Right ventricle myocardium superior (tissue), 1 donor: ENCODE measurements at places on chromosomes 5 and 9.

DNA sequence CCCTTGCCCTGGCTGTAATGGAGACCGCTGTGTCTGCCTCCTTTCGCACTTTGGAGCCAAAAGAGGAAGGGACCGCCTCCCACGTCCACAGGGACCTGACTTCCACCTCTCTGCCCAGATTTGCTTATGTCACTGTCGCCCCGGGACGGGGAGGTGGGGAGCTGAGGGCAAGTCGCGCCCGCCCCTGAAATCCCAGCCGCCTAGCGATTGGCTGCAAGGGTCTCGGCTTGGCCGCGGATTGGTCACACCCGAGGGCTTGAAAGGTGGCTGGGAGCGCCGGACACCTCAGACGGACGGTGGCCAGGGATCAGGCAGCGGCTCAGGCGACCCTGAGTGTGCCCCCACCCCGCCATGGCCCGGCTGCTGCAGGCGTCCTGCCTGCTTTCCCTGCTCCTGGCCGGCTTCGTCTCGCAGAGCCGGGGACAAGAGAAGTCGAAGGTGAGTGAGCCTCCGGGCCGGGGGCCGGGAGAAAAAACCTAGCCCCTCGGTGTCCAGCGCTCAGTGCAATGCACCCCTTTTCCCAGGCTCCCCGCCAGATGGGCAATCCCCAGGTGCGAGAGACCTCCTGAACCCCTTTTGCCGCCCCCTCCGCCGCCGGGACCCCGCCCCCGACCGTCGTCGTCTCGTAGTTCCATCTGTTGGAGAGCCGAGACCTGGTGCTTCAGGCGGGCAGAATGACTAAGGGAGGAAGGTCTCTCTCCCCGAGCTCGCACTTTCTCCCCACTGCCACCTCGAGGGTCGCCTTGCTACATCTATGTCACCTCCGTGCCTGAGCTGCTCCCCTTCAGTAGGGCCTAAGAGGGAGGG, at the start of gene GPX3:
Gene GPX3 (plus strand): TSS at position 288 of the 807 bp plus-strand sequence. CDS start 64 bp downstream, at position 352.
- peak; percentile 97 for DNase-seq

DNA sequence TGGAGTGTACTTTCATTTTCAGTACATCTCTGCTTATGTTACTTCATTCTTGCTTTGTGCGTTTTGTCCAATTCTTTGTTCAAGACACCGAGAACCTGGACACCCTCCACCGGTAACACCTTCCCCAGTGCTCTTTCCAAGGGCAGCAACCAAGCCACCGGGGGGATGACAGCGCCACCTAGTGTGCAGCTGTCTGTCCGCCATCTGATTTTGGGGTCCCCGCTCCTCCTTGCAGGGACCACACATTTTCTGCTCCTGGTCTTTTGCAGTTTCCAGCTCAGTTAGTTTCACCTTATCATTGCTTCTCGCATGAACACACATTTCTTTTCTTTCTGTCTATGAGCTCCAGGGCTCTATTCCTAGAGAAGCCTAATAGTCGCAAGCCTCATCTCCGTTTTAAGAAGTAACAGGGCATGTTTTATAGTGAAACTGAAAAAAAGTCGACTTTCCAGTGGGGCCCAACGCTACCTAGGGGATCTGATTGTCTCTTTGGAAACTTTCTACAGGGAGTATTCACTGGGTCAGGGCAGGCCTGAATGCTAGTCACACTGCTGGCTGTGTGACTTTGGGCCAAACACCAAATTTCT, 152.1 kb downstream of the FSTL4 start:
- no peak for DNase-seq

- DNase-seq, result no peak
These were observed 65.0 kb downstream of the C9orf152 start for GRCh38 chr9:110142868-110143481.

DNA sequence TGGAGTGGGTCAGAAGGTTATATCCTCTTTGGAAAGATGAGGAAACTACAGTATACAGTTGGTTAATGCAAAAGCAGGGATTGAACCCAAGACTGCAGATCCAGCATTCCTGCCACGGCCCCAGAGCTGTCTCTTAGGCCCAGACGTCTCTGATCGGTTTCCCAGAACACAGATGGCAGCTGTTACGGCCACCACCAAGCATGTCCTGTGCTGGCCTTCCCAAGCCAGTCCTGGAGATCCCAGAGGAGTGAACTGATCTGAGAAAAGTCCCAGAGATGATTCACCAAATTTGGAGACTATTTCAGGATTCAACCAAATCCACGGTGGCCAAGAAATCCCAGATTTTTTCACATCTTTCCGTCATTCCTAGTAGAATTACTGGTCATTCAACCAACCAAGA, 20.1 kb downstream of the TNIP1 start:
- no peak for DNase-seq

DNA sequence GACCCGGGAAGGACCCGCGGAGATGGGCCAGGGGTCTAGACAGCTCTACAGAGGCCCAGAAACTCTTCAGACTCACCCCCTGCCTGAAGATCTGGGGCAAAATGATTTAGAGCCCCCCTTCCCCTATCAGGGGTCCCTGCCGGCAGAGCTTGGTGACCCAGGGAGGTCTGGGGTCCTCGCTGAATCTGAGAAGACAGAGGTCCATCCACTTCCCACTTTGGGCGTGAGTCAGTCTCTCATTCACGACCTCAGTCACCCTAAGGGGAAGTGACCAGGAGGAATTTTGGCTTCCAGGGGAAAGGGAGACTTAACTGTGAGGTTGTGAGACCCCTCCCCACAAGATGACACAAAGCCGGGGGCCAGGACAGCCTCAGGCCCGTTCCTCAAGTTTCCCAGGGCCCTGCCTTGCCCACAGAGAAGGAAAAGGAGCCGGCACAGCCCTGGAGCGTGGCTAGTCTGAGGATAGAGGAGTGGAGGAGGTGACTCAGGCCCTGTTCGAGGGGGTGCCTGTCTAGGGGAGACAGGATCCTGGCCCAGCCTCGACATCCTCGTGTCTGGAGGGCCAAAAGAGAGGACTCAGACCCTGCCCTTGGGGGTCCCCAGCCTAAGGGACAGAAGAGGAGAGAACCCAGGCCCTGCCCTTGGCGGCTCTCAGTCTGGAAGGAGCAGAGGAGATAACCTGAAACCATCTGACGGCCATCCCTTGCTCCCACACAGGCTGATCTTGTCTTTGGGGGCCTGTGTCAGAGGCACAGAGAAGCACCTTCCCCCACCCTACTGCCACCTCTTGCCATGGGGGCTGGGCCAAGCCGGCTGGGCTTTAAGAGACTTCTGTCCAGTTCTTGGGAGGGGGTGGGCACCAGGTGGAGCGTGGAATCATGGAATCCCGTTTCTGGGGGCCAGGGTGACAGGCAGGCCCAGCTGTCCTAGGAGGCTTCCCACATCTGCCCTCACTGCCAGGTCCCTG, 889 bp downstream of the PDLIM4 start:
- peak; percentile 47 for DNase-seq

- no peak for DNase-seq
These were observed 60.7 kb downstream of the SV2C start for GRCh38 chr5:76143884-76144283.

DNA sequence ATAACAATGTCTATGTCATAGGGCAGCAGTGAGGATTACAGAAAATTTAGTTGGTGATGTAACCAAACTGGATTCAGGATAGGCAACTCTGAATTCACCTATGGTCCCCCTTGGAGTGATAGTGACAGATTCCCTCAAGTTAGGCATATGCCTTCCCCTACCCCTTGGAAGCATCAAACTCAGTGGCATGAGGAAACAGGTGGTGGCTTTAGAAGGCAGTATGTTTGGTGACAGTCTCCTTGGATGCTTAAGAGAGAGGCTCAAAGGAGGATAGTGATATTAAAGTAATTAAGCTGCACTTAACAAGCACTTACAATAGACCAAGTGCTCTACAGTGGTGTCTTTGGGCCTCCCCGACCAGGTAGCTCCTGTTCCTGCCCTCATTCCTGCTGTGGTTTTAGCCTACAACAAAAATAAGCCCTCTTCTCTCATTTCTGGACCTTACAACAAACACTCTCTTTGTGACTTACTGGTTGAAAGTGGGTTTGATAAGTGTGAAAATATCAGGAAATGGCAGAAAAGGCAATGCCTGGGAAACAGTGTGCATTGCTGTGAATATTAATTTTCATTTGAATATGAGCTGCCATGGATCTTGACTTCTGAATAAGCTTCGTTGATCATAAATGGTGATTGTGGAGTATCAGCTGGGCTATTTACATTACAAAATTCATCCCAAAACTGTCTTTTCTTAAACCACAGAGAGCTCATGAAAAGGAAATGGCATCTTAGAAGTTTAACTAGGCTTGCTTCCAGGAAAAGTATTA, 29.2 kb downstream of the NR4A3 start:
- no peak for DNase-seq

GRCh38 chr9:114664181-114664580, 6.6 kb upstream of the TEX53 start:
- DNase-seq, result no peak

DNA sequence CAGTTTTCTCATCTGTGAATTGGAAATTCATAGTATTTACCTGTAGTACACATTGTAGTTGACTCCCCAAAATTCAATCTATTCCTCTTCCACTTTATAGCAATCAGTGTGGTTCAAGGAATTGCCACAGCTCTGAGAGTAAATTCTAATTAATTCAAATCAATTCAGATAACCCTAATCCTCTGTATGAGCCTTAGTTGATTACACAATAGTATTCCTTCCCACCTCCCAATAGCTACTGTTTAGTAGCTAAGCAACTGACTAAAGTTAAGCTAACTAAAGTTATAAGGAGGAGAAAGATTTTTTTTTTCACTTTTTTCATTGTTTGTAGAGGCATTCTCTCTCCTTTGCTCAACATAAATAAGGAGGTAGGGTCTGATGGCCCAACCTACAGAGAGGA, 77.5 kb downstream of the ARRDC3 start:
- no peak for DNase-seq

- no peak for DNase-seq
These were observed 880 bp upstream of the UBAC1 start for GRCh38 chr9:135961811-135962695.

- no peak for DNase-seq
These were observed 59.7 kb downstream of the CARTPT start for GRCh38 chr5:71778678-71779276.

- peak; percentile 40 for DNase-seq
These were observed 700 bp downstream of the CDO1 start for GRCh38 chr5:115815693-115816225.

DNA sequence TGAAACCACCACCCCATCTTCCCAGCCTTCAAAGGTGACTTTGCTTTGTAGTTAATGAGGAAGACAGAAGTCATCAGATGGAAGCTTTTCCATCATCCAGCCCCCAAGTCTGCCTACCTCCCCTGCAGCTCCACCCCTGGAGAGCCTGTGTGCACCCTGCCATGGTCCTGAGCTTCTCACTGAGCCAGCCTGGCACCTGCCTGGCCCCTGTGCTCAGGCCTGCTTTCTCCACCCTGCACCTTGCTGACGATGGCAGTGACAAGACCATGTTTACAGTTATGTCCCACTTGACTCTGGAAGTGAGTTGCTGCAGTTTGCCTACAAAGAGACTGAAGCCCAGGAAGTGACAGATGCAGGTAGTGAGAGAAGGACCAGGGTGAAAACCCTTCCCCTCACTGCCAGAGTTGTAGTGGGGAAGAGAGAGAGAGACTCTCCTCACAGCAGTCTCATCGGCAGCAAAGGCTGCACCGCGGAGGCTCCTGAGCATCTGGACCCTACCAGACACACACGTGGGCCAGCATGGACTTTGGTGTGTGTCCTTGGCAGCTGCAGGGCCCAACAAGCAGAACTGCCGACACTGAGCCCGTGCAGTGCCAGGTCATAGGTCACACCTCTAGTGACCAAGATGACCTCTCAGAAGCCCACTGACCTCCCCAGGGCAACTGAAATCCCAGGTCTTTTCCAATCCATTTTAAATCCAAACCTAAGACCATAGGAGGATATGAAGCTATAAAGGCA, 107.1 kb downstream of the CACNA1B start:
- no peak for DNase-seq

GRCh38 chr5:143657647-143658285, 154.2 kb upstream of the HMHB1 start:
- DNase-seq, result no peak

DNA sequence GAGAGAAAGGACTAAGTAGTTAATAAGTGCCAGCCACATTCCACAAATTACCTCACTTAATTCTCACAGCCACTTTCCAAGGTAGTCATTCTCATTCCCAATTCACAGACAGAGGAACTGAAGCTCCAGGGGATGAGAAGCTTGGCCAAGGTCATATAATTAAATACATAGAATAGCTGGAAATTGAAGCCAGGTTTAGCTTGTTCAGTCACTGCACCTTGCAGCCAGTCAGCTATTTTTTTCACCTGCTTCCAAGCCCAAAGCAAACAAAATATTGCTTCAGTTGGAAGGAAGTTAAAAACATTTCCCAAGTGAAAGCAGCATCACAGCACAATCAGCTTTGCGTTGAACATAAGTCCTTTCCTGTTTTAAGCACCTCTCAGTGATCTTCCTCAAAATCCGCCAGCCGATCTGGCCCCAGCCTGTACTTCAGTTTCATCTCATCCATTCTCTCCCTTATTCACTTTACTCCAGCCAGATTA, 4.8 kb downstream of the ALDH1A1 start:
- no peak for DNase-seq

- no peak for DNase-seq
These were observed 35.8 kb upstream of the TGFBR1 start for GRCh38 chr9:99069075-99069474.

- no peak for DNase-seq
These were observed 27.9 kb downstream of the TTC1 start for GRCh38 chr5:160036884-160037283.

- DNase-seq, result no peak
These were observed 45.4 kb upstream of the FBXW11 start for GRCh38 chr5:172051643-172052339.

GRCh38 chr9:88750832-88751360, 215.9 kb downstream of the NXNL2 start:
- no peak for DNase-seq

GRCh38 chr9:133404454-133405002, 13.3 kb downstream of the REXO4 start:
- DNase-seq, result no peak

GRCh38 chr5:175202463-175203068, 241.4 kb downstream of the DRD1 start:
- no peak for DNase-seq

- DNase-seq, result peak; percentile 48
These were observed 95.8 kb downstream of the CFAP90 start for GRCh38 chr5:7754997-7755596.

- no peak for DNase-seq
These were observed 123.0 kb upstream of the MTAP start for GRCh38 chr9:21679432-21679831.

DNA sequence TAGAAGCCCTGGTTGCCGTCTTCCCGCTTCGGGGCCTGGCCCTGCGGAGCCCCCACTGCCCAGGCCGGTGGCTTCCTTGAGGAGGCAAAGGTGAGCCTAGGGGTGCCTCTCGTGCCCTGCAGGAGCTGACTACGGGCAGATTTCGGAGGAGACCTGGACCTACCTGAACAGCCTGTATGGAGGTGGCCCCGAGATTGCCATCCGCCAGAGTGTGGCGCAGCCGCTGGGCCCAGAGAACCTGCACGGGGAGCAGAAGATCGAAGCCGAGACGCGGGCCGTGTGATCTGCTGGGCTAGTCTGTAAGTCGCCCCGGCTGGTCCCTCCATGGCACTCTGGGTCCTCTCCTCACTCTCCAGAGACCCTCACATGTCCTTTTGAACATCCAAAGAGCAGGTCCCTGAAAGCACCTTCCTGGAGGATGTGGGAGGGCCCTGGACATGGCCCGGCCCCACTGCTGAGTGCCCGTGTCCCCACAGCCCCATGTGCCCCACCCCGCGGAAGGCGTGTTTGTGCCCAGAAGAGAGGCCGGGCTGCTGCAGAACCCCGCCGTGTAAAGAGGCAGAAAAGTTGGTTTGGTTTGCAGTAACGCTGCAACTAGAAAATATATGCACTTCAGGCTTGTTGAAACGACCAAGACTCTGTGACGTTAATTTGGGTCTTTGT, 44.9 kb downstream of the USP20 start:
- no peak for DNase-seq
